ENCODE measurements at places on chromosomes 7 and 10.

DNA sequence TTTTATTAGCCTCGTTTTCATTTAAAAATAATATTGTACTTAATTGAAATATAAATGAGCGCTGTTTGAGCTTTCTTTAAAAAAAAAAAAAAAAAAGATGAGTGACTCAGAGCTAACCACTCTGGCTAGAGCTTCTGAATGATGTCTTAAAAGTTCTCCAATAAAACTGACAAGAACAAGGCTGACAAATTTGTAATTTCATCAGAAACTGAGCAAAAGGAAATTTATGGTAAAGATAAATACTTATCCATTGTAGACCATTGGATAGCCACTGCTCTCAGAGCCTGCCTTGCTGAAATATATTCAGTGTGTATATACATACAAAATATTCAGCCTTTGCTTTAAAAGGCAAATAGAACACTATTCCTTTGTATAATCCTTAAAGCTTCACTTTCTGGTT is 91.2 kb upstream of the OIT3 start:
- DNase-seq, result no peak

DNA sequence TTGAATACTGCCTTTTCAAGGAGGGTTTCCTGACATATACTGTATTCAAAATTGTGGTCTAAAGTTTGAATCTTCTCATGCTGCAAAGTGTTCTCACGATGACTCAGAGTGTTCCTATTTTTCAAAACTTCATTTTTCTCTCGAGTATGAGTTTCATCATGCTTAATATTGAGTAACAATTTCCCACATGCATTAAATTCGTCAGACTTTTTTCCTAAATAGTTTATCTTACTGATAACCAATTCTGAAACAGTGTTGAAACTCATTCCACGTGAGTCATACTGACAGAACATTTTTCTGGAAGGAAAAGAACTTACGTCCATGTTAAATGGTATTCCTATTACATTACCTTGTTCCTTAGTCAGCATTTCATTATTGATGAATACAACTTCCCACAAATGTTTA is 44.1 kb downstream of the ZNF33B start:
- no peak for DNase-seq

DNA sequence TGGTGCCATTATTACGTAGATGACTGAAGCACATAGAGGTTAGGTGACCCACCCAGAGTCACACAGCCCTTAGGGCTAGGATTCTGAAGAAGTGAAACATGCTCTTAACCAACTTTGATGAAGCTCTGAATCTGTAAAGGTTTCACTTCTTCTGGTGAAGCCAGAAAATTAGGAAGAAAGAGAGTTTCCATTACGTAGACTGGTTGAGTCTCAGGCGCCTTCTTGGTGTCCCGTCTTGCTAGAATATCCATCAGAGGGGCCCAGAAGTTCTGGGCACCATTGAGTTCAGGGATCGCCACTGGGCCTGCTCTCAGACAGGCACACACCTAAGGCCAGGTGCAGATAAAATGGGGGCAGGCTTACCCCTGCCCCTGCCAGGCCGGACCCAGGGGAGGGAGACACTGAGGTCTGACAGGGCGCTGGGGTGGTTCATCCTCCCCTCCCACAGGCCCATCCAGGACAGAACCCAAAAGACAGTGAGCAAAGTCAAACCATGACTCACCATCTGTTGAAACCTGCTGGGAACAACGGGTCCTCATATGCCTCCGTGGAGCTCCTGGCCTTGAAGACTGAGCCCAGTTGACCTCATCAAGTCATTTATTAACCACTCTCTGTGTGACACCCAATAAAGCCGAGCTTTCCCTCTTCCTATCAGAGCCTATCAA is 33.2 kb downstream of the DRGX start:
- no peak for DNase-seq

DNA sequence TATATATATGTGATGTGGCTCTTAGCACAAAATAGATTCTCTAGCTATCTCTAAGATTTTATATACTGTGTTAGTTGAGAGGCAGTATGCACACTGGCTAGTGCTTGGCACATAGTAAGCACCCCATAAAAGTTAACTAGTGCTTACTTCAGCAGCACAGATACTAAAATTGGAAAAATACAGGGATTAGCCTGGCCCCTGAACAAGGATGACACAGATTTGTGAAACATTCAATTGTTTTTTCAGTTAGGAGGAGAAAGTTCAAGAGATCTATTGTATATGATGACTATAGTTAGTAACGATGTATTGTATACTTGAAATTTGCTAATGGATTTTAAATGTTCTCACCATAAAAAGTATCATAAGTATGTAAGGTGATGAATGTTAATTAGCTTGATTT is 78.3 kb upstream of the LRRC17 start:
- no peak for DNase-seq

DNA sequence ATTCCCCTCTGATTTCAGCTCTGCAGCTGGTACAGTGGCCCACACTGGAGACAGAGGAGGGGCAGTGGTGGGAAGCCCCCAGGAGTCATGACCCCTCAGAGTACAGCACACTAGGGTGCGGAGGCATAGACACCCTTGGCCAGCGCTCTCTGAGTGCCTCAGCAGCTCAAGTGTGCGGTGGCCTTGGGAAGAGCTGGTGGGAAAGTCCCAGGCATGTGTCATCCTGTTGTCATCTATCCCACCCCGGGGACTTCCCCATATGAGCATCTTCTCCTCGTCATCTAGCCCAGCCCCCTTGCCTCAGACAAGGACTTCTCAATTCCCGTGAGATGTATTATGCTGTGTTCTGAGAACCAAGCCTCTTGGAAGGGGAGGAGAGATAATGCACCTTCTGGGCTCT is 15.6 kb upstream of the PPIF start:
- DNase-seq, result peak; percentile 30

DNA sequence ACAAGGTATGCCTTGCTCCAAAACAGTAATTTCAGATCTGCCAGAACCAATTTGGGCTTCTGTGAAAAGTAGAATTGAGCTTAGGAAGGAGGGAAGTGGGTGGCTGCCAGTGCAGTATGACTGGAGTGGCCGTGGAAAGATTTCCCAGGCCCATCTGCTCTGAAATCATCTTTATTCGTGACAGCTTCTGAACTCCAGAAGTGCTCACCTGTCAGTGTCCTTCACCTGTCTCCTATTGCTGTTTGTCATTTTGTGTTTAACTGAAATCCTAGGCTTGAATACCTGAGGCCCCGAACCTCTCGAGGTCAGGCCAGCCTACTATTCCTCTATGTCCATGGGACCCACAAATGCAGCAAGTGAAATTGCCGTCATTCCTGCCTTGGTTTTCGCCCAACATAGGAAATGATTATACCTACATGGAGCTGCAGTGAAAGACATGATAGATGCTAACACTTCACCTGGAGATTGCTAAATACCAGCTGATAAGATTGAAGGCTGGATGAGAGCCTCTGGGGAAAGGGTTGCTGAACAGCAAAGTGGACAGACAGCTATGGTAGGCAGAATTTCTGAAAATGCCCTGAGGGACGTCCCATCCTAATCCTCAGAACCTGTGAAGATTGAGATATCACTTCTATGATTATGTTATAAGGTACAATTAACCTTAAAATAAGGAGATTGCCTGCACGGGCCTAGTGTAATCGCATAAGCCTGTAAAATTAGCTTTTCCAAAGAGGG is 82.1 kb downstream of the C1GALT1 start:
- no peak for DNase-seq

DNA sequence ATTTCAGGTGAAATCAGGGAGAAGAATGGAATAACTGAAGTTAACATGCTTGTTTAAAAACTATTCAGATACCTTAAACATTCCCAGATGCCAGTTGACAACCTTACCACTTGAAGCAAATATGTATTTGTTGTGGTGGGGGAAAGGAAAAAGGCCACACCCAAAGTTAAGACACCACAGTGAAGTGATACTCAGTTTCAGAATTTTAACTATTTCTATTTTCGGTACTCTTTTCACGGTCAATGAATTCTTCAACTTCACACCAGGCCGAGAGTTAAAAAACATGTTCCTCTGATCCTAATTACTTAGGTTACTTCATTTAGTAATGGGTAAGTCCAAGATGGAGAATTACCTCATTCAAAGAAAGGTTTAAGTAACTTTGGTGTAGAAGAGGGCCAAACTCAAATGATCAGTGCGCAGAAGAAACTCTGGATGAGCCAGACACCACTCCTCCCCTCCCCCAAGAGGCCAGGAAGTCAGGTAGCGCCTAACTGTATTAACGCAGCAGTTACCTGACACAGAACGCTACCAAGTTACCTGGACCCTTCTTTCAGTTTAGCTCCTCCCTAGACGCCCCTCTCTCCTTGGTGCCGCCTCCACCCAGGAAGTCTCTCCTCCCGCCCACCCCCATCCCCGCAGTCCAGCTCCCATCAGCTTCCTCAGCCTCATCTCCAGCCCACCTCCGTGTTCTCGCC is 700 bp downstream of the MTPN start:
- DNase-seq, result no peak

GRCh38 chr10:16867556-16867955 is 50.3 kb upstream of the RSU1 start:
- no peak for DNase-seq

DNA sequence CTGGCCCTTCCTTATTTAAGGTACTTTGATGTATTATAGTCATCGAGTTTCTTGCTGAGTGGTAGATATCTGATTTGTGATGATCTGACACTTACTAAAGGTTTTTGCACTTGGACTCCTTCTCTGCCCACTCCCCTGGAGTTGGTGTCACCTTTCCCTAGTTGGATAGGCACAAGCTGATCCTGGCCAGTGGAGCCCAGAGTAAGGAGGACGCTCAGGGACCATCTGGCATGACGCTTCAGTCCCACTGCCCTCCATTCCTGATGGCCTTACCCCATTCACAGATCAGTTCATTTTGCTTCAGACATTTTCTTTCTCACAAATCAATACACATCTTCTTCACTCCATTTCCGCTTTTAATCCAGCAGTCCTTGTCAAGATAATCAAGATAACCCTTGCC is 20.1 kb downstream of the ASB15 start:
- DNase-seq, result no peak

DNA sequence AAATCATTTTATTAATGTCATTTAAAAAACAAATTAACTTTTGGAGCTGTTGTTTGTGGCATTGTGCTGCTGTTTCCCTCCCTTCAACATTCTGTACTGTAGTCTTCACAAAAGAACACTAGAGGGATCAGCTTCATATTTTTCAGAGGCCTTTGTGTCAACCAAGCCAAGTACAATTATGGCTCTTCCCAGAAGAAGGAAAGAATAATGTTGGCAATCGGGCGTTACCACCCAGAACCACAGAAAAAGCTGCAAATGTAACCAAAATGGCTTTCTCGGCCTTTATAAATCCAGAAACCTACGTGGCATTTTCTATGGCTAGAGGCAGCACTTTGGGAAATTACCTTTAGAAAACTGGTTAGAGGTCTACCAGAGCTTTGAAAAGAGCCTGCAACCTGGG is 98.8 kb upstream of the COL1A2 start:
- peak; percentile 79 for DNase-seq

GRCh38 chr10:13099144-13099665 is 758 bp upstream of the OPTN start:
- DNase-seq, result peak; percentile 55

- no peak for DNase-seq
Measured at GRCh38 chr10:73590881-73591799, at the start of gene USP54. Gene USP54, minus strand, starts transcription at chr10:73591342. Its CDS starts 15,684 bp downstream, at chr10:73575658.

- no peak for DNase-seq
Measured at GRCh38 chr7:80997841-80998240, 79.0 kb upstream of the SEMA3C start.

- DNase-seq, result no peak
Measured at GRCh38 chr7:140873434-140873833, 51.3 kb downstream of the BRAF start.

DNA sequence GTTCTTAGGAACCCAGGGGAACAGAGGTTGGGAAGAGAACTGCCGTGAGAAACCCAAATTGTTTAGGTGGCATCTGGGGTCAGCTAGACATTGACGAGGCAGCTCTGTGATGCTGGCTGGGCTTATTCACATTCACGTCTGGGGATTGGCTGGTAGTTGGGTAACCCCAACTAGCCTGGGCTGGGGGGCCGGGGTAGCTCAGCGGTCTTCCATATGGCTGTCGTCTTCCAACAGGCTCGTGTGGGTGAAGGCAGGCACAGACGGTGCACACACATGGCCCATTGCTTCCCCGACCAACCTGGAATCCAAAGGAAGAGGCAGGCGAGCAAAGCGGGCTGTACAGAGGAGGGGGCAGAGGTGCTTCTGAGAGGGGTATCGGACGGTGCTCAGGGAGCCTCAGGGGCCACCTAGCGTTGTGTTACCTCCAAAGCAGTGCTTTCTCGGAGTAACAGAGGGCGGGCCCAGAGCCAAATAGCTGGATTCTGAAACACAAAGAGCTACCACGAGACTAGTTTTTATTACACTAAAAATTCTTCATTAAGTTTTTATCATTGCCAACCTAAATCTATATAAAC is 34.5 kb downstream of the MKI67 start:
- no peak for DNase-seq

- DNase-seq, result peak; percentile 48
Measured at GRCh38 chr10:71963351-71964097, 671 bp upstream of the CHST3 start.

DNA sequence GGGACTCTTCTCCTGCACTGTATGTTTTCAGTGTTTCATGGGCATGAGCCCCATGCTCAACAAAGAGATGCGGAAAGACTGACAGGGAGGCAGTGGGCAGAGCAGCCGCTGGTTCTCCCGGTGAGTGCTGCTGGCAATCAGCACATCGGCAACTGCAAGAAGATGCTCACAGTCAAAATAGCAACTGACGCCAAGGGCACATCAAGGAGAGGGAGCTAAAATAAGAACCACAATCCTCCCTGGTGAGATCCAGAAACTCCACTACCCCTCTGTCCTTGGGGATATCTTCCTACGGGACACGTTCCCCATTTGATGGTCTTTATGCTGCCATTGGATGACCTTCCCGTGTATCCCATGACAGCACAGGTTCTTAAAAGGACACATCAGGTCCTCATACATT is 28.9 kb upstream of the SVIL start:
- no peak for DNase-seq

DNA sequence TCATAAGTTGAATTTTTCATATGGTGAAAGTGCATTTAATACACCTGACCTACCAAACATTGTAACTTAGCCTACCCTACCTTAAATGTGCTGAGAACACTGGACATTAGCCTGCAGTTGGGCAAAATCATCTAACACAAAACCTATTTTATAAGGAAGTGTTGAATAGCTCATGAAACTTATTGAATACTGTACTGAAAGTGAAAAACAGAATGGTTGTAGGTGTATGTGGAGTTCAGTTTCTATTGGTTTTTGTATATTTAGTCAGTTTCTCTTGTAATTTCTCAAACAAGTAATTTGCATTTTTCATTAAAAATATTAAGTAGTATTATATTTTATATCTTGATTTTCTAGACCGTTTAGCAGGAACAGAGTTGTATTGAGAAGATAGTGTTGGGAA is 15.3 kb downstream of the CCDC7 start:
- DNase-seq, result no peak

DNA sequence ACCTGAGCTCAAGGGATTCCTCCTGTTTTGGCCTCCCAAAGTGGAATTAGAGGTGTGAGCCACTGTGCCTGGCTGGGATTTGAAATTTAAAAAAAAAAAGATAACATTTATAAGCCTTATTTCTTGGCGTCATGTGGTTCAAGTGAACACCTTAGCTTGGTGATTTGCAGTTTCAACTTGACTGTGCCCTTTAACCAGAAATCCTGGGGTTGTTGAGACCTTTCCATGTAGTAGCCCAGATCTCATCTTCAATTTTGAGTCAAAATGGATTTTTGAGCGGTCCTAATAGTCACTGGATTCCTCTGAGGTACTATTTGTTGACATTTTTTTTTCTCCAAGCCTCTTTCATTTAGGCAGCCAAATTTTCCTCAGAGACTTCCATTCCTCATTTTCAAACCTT is 29.5 kb upstream of the FBXW4 start:
- no peak for DNase-seq

Data from left hindlimb (tissue), 1 donor.